ENCODE measurements at places on chromosomes 2 and 18. TPM values are rescaled to one million over a fixed set of nuclear protein-coding genes. Genes with fewer than 3 reads are reported as not detected.

DNA sequence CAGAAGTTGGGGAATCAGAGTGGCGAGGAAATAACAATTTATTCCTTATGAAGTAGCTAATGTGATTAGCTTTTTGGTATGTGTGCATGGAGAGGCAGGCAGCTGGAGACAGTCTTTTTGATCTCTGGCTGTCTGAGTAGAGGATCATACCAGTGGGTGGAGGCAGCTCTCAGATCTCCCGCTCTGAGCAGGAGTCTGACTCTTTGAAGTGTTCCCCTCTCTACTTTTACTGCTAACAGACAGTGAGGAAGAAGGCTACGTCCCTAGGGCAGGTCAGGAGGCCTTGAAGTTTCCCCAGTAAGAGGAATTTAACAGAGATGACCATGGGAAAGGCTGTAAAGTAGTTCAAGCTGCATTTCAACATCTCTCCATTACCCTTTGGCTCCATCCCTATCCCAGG lies 111.9 kb upstream of the REG3A start:
- no peak for DNase-seq

Gene FKBP1B
- 1.7 TPM for total RNA-seq

Gene CRYGC
- total RNA-seq = not detected

- DNase-seq = no peak
These were observed 3.3 kb downstream of the KLHL23 start for GRCh38 chr2:169736902-169737301.

DNA sequence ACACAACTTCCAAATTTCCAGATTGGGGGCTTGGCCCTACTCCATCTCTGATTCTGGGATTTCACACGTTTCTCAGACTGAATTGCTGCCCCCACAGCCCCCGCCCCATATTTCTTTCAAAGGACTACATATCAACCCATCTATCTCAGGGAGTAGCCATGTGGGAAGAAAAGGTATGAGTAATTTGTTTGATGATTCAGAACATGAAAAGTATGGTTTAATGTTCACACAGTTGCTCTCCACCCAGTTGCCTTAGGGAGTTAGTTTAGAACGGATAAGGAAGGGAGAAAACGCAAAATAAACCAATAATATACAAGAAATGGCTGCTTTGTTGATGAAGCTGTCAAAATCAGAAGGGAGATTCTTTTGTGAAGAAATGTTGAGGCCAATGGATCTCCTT lies 145.1 kb downstream of the PIEZO2 start:
- DNase-seq = no peak

DNA sequence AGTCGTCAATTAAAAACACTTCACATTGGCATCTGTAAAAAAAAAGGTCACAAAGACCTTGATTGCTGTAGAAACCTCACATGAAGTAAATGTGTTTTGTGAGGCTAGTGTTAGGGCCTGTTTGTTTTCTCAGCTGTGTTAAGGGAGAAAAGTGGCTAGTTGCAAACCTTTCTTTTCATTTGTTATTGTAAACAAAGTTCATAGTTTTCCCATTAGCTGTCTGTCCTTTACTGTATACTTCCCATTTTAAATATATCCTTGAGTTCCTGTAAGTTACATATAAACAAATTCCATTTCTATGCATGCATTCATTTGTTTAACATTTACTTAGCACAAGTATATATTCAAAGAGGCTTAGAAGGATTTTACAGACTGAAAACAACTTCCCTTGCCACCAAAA lies 1250.2 kb downstream of the LRP1B start:
- no peak for DNase-seq

DNA sequence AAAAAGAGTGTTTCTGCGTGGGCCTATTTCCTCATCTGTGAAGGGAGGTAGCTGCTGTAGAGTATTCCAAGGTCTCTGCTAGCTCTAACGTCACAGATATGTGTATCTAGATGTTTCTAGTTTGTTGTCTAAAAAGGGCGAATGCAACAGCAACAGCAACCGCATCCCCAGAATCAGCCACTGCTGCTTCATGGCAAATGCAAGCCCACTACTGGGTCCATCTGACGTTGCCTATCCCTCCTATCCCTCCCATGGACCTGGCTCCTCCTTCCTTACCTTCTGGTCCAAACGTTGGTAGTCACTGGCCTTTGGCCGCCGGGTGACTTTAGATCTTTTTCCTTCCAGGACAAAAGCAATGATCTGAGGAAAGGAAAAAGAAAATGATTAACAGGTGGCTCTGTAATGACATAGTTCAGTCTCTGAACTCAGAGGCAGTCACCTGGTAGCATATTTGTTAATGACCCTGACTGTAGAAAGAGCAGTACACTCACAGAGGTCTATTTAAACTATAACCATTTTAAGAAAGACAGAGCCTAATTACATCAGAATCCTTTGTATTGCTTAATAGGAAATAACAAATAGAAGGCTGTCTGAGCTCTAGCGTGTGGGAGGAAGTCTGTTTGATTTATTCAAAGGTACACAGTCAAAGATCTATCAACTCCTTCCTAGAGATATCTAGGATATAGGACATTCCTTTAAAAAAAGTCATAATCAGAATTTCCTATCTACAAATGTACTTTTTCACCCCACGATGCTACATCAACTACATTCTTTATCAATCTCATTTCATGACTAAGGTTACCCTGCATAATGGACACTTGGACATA lies 2.9 kb downstream of the TGOLN2 start:
- no peak for DNase-seq

Gene PFN4
- total RNA-seq = not detected

DNA sequence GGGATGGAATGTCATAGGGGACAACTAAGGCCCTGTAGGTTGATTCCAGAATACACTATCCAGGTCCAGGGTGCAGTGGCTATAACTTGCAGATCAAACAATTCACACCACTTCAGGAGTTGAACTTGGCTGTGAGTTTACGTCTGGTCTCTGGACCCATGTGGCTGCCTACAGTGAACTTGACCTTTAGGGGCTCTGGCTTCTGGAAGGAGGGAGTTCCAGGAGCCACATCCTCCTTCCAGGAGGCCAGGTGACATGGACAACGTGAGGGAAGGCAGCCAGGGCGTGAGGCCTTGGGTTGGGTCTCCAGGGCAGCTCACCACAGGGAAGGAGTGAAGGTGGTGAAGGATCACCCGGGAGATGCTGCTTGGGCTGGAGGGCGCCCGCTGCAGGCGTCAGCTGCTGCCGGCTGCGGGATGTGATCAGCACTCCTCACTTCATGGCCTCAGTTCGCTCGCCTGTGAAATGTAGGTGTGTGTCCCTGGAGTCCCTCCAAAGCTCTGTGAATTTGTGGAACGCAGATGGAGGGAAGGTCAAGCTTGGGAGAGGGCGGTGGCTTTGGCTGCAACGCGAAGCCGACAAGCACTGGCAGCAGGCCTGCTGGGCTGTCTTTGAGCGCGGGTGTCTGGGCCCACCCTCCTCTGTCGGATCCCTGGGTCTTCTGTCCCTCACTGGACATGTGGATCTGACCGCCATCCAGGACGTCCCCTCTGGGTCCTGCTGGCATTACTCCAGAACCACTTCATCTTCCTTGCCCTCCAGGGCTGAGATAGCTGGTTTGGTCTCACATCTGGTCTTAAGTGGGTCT lies 146.5 kb downstream of the GLI2 start:
- DNase-seq = no peak

GRCh38 chr2:4217737-4218136 lies 514.4 kb downstream of the DCDC2C start:
- DNase-seq = no peak

GRCh38 chr18:57223144-57223870 lies 76.4 kb downstream of the BOD1L2 start:
- no peak for DNase-seq

DNA sequence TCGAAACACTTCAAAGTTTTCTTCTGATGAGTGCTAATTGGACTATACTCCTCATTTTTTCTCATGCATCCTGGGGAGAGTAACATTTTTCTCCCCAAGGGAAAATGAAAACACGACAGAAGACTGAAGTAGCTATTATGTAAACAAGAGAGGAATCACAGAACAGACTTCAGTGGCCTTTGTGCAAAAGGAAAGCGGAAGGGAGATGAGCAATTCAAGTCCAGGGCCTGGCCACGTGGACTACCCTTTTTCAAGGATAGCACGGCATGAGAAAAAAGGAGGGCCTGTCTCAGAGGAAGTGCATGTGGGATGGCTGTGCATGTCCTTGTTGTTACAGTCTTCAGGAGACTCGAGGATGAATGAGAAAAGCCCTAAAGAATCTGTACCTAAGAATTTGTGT lies 43.8 kb upstream of the KCNE4 start:
- DNase-seq = no peak

Gene MC2R
- not detected for total RNA-seq

Gene RAB17
- 0.14 TPM for total RNA-seq

Gene ATP6V1C2
- not detected for total RNA-seq

DNA sequence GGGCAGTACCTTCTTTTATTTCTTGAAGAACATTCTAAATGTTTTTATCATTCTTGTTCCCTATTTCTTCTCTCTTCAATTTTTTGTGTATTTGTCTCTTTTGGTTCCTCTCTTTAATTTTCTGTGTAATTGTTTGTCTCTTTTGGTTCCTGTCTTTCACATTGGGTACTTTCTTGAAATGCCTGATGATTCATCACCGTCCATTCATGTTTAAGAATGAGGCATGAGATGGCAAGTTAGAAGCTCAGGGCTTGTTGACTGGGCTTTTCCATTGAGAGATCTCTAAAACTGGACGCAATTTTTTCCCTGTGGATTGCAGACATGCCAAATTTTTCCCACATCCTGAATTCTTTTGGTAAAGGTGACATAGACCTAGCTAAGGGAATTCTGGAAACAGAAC lies 33.7 kb upstream of the IL1R2 start:
- no peak for DNase-seq

Gene RAB27B
- total RNA-seq = not detected

DNA sequence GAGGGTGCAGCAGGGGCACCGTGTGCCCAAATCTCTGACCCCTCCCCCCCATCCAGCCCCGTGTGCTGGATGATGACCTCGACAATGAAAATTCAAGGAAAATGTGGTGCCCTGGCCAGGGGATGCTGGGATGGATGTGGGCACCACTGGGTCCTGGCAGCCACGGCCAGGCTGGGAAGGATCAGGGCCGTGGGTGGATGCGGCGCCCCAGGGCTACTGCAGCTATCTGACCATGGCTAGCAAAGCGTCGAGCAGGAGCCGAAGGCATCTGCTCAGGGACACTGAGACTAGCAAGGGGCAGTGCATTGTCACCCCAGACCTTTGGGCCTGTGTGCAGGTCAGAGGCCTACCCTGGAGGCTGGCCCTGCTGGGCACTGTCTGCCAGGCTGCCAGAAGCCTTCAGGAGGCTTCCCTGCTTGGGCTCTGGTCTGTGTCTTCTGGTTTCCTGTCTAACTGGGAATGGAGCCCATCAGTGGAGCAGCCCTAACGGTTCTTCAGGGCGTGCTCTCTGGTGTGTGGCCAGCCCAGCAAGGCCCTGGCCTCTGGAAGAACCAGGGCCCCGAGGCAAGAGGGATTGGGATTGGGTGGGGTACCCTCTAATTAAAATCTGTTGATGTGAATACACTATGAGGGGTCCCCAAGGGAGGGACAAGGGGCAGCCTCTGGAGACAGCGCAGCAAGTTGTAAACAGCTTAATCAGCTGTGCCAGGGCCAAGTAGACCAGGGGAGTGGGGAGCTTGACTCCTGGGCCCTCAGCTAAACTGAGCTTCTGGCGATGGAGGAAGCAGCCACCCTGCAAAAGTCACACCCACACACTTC lies 98.0 kb downstream of the STPG4 start:
- DNase-seq = peak; percentile 16

Gene PHLPP1
- 8.6 TPM for total RNA-seq

Gene ECEL1
- 0.56 TPM for total RNA-seq

Gene CDK15
- total RNA-seq = not detected

GRCh38 chr2:233495503-233496496 lies 70.8 kb downstream of the USP40 start:
- DNase-seq = no peak

DNA sequence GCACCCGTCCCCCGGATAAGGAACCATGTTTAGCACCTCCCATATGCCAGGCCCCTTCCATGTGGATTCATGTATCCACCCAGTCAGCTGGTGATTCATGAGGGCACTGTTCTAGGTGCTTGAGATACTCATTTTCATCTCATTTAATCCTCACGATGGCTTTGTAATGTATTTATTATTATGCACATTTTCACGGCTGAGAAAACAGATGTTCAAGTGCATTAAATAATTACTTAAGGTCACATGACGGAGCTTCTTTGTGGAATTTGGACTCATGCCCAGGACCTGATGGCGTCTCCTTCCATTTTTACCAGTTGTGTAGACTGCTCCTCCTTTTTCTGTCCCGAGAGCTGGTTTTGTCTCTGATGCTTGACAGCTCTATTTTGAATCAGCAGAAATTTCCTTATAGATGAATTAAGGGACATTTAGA lies 72.2 kb upstream of the RBM44 start:
- no peak for DNase-seq

GRCh38 chr18:55084550-55084949 lies 125.3 kb upstream of the CCDC68 start:
- DNase-seq = no peak

- DNase-seq = no peak
These were observed 31.4 kb downstream of the POLR1A start for GRCh38 chr2:86074256-86074655.

DNA sequence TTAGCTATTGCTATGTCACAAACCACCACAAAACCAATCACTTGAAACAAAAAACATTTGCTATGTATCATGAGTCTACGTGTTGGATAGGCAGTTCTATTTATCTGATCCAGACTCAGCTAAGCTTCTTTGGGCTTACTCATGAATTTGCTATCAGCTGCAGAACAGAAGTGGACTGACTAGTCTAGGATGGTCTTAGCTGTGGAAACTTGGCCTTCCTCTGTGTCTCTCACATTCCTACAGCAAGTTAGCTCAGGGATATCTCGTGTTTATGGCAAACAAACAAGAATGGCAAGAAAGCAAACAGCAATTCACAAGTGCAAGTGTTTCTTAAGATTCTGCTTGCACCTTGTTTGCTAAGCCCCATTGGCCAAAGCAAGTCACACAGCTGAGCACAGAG lies 288.0 kb upstream of the TNP1 start:
- DNase-seq = no peak

DNA sequence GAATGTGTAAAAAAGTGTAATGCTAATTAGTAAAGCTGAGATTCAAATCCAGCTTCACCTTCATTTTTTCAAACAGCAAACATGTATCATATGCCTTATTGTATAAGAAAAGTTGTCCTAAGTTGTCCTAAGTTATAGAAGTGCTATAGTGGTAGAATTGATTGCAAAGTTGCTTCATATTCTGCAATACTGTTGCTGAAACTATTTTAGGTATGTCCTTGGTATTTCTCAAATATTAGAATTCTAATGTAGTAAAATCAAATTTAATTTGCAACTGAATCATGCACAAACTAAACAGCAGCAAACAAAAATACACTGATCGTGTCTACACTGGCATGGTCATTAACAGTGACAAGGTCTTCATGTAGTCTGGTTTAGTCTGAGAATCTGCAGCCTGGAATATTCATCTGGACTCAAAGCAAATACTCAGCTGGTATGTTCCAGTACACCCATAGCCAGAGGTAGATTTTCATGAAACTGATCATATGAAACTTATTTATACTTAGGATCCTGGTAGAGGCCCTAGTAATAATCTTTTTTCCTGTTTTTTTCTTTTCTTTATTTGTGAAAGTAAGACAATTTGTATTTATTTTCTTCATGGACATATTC lies 555.6 kb upstream of the ZEB2 start:
- no peak for DNase-seq

- no peak for DNase-seq
These were observed 28.2 kb downstream of the SFXN5 start for GRCh38 chr2:73043276-73043675.

GRCh38 chr2:160294339-160294803 lies 94.3 kb upstream of the ITGB6 start:
- peak; percentile 47 for DNase-seq

Gene TFPI
- total RNA-seq = not detected
